KBM-7 (cell line): ENCODE measurements at places on chromosomes 2 and 18.
A peak's percentile ranks its signal among the peaks of the same experiment; 100 is the strongest.

DNA sequence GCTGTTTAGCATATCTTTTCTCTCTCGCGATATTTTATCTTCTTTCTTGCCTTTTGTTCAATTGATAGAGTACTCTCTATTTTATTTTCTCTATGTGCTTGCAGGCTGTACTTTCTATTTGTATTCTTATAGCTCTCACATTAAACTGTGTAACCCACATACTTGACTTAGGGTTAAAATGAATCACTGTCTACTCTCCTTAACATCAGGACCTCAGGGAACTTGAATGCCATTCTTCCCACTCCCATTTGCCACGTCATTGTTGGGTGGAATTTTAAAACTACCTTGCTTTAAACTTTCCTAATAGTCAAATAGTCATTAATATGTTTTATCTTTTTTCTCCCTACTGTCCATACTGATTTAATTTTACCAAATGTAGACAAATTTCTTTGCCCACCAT, 269.7 kb downstream of the ALPK2 start:
- DNase-seq: no peak

- DNase-seq: no peak
These were observed 490.3 kb downstream of the CCDC85A start for GRCh38 chr2:56674084-56674483.

DNA sequence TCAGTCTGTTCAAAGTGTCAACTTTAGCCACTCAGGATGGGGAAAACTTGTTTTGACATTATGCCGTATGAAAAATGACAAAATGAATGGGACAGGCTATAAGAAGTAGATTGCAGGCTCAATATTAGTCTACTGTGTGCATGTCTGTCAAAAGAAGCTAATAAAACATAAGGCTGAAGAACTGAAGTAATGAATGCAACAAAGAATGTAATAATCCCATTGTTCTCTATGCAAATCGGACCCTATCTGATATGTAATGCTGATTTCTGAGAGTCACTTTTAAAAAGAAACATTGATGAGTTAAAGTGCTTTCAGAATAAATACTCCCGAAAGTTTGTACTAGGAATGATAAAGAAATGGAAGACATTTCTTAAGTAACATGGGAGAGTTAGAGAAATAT, 172.2 kb downstream of the DLGAP1 start:
- no peak for DNase-seq

DNA sequence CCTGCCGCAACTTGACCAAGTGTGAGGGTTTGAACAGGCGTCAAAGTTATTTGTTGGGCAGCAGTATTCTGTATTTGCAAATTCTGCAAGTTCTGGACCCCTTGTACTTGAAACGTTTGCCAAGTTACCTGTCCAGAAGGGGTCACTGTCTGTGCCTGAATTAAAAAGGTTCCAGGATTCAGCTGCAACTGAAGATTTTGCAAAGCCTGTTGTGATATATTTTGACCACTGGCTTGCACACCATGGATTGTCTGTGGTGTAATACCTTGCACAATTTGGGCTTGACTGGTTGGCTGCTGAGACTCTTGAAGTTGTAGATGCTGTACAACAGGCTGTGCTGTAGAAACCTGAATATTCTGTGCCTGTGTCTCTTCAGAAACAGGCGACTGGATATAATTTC, 10.2 kb downstream of the SP3 start:
- no peak for DNase-seq

DNA sequence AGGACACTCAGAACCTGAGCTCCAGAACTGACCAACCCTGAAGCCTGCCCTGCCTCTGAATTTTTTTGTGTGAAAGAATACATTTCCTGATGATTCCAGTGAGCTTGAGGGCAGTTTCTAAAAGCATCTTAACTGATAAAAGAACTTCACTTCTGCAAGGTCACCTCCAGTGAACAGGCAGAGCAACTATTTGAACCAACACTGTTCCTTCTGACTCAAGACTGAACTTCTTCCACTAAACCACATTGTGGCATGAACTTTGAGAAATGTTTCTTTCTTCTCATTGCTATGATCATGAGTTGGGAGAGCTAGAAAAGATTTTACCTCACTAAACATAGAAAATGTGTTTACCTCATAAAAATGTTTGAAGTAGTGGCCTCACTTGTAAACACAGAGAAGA, 83.8 kb upstream of the SERTAD2 start:
- no peak for DNase-seq

GRCh38 chr2:102983786-102984185, 222.0 kb downstream of the TMEM182 start:
- DNase-seq: no peak

GRCh38 chr2:85924522-85924921, 35.7 kb upstream of the ST3GAL5 start:
- no peak for DNase-seq

DNA sequence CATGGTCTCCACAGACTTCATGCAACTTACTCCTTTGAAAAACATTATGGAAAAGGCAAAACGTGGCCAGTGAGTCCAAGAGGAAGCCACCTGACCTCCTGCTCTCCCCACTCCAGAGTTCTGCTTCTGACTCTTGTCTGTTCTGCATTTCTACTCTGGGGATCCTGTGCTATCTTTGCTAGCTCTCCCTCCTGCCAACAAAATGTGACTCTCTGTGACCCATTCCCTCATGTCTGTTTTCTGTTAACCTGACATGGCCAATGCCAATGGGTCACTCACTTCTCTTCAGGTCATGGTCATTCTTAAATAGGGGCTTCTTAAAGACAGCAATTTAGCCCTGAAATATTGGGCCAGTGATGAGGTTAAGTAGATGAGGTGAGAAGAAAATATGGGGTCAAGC, 210.3 kb downstream of the CDH20 start:
- DNase-seq: no peak

- no peak for DNase-seq
These were observed 24.2 kb downstream of the ICOS start for GRCh38 chr2:203960811-203961210.

DNA sequence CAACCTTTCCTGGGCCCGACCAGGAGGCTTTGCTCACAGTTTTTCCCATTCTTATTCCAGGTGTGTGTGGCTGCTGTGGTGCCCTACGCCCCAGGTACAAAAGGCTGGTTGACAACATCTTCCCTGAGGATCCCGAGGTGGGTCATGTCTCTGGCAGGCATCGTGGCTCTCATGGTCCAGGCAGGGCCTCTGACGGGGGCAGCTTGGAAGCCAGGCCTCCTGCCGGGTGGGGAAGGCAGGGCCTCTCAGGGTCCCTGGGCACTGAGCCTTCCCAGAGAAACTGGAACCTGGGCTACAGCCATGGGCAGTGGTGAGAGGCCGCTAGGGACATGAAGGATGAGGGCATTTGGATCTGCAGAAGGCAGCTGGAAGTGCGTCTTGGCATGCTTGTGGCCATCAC, 49.4 kb downstream of the EFR3B start:
- no peak for DNase-seq

DNA sequence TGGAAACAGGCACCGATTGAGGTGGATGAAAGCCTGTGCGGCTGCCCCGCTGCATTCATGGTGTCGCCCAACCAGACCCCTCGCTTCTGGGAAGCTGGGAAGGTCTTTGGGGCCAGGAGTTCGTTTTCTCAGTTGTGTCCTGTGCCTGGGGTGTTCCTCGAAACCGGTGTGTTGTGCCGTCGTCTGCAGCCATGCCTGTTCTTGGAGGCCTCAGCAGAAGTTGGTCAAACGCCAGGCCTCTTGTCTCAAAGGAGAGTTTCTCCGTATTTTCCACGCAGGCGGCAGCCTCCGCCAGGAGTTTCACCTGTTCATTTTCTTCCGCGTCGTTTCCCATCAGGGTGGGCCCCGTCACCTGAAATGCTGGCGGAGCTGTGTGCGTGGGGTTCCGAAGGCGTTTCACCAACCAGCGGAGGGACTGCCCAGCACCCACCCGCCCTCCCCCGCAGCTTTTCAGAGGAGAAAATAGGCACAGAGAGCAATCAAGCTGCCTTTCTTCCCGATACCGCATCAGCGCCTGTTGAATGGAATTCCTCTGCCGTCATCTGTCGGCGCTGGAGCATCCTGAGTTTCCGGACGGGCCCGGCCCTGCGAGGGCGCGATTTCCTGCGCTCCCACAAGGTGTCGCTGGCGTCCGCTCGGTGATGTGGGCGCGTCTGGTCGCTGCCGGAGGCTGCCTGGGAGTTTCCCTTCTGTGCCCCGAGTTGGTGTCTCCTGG, 17.0 kb upstream of the NFATC1 start:
- DNase-seq: peak; percentile 78

GRCh38 chr18:79563949-79564348, 115.7 kb upstream of the CTDP1 start:
- DNase-seq: no peak

DNA sequence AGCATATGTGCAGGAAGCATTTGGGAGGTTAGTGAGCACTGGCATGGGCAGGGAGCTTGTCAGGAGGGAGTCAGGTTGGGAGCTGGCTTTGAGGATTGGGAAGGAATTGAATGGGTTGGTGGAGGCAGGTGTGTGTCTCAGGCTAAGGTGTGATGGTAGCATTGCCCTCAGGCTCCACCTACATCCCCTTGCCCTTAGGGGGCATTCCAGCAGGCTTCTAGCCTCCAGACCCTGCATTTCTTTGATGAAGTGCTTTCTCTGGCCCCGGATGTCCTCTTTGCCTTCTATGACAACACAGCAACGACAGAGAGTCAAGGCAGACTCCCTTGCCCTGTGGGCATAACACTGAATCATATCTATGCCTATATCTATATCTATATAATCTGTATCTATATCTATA, 13.5 kb downstream of the RHBDD1 start:
- DNase-seq: no peak

- peak; percentile 58 for DNase-seq
These were observed 183.4 kb downstream of the MYO3B start for GRCh38 chr2:170361090-170361936.

DNA sequence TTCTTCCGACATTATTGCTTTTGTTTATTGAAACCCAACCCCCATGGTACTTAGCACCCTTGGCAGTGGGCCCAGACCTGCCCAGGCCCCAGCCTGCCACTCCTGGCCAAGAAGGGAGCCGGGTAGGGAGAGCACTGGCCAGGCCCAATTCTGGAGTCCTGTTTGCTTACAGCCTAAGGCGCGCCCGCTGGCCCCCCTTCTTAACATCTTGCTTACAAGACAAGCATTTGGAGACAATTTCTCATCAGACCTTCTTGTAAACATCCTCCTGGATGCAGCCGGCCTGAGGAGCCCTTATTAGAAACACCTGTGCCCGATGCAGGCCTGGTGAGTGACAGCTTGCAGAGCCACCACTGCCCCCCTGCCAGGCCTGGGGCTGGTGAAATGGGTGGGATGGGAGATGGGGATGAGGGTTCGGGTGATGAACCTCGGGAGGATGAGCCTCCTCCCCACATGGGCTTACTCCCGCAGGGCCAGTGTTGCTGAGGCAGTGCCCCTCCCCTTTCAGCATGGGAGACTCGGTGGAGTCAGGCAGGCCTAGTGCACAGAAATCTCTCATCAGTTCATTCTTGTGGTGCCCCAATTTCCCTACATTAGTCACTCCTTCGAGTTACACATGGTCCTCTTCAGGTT, 217.5 kb downstream of the CYP26B1 start:
- DNase-seq: no peak

DNA sequence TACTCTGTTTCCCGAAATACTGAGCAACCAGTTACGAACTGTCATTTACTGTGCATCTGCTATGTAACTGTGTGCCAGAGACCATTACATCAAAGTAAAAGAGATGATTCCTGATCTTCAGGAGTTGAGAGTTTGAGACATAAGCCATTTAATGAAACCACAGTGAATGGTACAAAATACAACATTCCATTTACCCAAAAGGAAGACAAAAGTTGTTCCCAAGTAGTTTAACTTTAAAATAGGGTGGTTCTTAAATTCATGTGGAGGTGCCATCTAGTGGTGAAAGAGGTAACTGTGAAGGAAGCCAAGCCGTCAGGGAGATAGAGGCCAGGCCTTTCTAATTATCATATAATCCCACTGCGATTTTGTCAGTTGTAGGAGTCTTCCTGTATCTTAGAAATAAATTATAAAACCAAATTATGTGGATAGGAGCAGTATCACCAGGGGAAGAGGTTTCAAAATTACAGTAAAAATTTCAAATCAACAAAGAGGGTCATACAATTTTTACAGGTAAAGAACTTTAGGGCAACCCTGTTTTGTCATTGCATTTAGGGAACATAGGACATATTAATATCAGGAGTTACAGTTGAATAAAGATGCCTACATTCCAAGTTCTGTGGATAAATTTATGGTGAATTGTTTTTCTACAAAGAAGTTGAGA, 67.7 kb downstream of the EPAS1 start:
- peak; percentile 62 for DNase-seq

DNA sequence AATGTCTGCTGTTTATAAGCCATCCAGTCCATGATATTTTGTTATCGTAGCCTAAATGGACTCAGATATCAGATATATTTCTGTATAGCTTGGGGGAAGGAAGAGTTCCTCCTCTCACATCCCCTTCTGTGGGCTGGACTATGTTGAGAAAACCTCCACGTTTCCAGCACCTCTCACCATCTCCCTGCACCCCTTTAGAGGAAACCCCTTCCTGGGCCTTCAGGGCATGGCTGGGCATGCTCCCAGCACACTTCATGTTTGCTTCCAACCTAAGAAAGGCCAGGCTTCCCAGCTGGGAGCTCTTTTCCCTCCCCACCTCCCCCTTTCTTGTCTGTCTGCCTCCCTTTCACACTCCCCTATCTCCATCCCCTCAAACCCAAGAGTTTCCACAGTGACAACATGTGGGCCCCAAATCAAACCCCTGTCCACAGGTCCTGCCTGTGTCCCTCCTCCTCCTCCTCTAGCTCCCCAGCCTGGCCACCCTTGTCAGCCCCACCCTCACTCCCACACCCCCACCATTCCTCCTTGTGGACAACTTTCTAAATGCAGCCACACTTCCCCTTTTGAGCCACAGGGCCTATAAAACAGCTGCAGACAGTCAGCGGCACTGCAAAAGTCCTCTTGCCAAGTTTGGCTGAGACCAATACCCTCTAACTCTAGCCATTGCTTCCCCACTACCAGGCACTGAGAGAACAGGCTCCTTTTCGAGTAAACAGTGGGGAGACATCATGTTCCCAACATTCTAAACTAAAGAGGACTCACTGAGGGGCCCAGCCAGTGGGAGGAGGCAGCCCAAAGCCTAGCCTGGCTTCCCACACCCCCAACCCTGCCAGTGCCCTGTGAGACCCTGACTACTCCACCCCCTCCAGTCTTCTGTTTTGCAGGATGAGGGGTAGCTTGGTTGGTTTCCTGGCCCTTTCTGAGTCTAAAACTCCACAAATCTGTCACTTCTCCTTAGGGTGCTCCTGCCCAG, 120.5 kb downstream of the ZFP36L2 start:
- DNase-seq: peak; percentile 92

- no peak for DNase-seq
These were observed 971.8 kb upstream of the ACVR2A start for GRCh38 chr2:146873056-146873455.
